ENCODE measurements at places on chromosomes 3 and 15.

DNA sequence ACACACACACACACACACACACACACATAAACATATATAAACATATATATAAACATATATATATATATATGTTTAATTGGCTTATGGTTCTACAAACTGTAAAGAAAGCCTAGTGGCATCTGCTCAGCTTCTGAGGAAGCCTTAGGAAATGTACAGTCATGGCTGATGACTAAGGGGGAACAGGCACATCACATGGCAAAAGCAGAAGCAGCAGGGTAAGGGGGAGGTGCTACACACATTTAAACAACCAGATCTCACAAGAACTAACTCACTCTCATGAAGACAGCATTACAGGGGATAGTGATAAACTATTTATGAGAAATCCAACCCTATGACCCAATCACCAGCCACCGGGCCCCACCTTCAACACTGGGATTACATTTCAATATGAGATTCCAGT is 922.9 kb downstream of the SI start:
- DNase-seq, result no peak

DNA sequence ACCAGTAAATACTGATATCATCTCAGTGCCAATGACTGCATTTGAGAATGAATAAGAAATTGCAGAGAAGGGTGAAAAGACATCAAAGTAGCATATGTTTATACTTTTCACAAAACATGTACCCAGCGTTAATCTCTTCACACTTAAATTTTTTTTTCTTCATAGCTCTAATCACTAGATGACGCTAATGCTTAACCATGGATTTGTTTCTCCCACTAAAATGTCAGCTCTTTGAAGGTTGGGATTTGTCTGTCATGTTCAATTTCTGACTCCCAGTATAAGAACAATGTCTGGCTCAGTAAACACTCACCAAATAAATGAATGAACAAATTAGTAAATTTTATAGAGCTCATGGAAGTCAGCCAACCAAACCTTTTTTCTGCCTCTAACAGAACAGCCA is 78.3 kb upstream of the LMCD1 start:
- no peak for DNase-seq

DNA sequence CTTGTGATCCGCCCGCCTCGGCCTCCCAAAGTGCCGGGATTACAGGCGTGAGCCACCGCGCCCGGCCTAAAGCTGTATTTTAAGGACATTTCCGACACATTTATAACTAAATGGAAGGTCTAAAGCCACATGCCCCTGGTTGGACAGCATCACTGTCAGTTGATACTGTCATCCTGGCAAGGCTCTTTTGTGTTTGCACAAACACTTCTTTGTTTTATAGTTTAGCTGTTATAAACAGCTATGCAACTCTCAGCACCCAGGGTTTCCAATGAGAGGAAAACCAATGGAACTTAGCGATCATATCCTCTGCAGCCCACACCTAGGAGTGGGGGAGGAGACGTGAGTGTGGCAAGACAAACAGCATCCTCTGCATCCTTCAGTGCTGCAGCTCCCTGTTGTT is 19.7 kb downstream of the NIPA1 start:
- no peak for DNase-seq

- DNase-seq, result no peak
Measured at GRCh38 chr3:41430391-41430790, 231.1 kb downstream of the CTNNB1 start.

- no peak for DNase-seq
Measured at GRCh38 chr15:101558221-101558941, 68.9 kb upstream of the PCSK6 start.

- no peak for DNase-seq
Measured at GRCh38 chr3:157051591-157051990, 108.4 kb downstream of the CCNL1 start.

DNA sequence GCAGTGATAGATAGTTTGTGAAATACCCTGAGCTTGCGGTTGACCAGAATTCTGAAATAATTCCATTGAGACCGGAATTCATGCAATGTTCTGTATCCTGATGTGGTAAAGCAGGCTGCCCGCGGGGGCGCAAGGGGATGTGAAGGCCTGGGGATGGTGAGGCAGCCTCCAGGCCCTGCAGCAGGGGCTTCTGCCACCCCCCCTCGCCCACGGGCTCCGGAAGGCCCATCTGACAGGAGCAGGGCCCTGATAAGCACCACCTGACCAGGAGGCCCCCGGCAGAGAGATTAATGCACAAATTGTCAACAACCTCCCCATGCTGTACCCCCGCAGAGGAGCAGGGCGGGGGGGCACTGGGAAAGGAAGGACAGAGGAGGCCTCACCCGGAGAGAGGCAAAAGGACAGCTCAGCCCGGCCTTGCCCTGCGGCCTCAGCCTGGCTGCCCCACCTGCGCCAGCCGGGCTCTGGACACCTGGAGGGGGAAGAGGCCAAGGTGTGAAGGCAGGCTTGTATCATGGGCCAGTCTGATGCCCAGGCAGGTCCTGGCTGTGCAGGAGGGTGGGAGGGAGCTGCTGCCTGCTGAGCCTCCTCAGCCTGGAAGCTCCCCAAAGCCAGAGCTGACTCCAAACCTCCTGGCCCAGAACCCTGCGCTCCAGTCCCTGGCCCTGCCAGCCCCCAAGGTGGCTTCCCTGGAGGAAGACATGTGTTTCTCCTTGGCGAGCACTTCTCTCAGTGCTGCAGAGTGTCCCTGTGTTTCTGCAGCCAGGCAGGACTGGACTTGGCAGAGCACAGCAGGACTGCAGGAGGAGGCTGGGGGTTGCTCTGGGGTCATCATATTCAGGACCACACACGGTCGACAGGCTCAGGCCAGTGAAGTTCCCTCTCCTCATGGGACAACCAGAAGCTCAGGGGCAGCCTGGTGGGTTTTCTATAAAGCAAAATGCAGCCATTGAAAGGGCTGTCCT is 46.5 kb downstream of the RPN1 start:
- no peak for DNase-seq

DNA sequence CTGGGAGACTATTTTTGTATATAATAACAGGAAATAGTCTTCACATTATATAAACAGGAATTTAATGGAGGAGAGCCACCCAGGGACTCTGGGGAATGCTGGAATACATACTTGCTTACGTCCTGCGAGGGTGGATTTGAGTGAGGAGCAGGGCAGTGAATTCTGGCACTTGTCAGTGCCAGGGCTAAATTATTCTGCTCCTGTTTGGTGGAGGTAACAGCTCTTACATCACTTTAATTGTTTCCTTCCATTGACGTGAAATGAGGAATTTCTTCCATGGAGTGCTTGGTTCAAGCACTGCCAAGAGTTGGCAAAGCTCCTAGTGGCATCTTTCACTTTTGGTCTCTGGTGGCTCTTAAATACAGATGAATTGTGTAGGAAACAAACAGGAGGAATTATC is 94.1 kb upstream of the GOLGA8J start:
- DNase-seq, result no peak

DNA sequence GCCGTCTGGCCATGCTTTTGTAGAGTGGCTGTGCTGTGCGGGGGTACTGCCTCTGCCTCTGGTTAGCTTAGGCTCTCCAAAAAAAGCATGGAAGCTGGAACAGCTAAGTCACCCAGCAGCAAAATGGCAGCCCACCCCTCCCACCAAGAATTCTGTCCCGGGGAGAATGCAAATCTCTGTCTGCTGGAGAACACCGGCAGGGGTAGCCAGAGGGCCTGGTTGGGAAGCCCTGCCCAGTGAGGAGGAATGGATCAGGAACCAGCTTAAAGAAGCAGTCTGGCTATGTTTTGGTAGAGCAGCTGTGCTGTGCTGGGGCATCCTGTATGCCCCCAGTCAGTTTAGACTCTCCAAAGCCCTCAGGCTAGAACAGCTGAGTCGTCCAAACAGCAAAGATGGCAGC is 56.2 kb upstream of the PTPRG start:
- DNase-seq, result no peak

- no peak for DNase-seq
Measured at GRCh38 chr3:45010811-45011333, 15.2 kb upstream of the CLEC3B start.

GRCh38 chr15:31269816-31270575 is 56.6 kb upstream of the KLF13 start:
- DNase-seq, result no peak

DNA sequence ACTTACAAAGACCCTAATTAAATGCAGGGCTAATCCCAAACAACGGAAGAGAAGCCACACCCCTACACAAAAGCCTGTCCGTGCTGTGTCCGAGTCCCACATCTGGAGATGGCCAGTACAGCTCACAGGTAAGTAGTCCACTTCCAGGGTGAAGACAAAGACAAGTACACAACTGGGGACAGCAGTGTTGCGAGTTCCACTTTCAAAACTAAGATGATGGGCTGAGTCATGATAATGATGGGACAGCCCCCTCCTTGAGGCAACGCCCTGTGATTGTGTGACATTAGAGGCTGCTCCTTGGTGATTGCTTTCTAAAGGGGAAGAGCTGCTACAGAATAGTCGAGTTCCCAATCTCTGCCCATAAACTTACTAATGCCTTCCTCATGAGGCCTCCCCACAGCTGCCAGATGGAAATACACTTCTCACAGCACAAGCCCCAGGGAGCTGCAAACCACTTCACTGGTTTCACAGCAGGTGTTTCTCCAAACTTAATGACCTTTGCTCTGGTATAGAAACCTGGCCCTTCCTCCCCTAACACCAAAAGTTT is 27.6 kb downstream of the RFT1 start:
- DNase-seq, result no peak

DNA sequence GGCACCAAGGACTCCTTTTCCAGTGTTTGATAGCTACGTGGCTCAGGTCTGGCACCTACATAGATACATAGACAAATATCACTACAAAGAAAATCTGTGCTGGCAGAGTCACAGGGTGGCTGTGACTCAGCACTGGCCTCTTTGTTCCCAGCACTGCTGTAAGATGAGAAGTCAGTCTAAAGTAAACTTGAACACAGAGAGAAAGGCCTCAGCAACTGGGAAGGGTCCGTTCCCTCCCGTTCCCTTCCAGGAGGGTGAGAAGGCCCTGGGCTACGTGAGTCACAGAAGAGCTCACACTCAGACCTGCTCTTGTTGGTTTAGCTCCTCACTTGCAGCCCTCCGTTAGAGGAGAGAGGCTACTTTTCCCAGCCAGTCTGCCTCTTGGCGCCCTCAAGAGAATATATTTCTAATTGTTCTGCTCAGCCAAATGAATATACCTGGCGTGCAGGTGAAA is 23.1 kb downstream of the ANXA2 start:
- DNase-seq, result no peak

- no peak for DNase-seq
Measured at GRCh38 chr3:169390741-169391305, 272.7 kb downstream of the MECOM start.

DNA sequence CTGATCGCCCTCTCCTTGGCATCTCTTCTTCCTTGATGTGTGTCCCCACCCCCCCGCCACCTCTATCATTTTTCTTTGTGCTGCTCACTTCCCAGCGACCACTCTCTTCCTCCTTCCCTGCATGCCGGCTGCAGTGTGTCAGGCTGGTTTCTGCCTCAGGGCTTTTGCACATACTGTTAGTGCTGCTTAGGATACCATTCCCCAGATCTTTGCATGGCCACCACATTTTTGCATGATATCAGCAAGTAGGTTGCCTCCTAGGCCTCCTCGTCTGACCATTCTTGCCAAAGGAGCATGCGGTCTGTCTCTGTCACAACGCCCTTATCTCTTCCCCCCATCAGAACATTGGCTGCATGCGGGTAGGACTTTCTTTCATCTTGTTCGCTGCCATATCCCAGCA is 12.5 kb downstream of the FBLN2 start:
- no peak for DNase-seq

DNA sequence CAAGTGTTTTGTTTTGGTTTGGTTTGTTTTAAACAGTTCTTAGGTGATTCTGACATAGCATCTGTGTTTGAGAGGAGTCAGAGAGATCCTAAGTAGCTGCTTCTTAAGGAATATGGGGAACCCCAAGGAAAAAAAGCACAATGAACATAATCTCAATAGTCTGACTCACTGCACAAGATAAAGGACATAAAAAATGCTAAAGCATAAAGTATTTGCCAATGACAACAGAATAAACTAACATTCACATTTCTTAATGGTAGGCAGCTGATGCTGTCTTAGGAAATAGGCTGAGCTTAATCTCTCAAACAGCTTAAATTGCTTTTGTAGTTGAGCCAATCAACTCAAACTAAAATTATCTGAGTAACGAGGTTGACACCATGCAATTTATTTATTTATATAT is 2.9 kb downstream of the NCEH1 start:
- no peak for DNase-seq

GRCh38 chr3:139098391-139098790 is 53.7 kb upstream of the PRR23C start:
- no peak for DNase-seq

GRCh38 chr3:78858174-78858573 is 909.6 kb downstream of the ROBO1 start:
- DNase-seq, result no peak

DNA sequence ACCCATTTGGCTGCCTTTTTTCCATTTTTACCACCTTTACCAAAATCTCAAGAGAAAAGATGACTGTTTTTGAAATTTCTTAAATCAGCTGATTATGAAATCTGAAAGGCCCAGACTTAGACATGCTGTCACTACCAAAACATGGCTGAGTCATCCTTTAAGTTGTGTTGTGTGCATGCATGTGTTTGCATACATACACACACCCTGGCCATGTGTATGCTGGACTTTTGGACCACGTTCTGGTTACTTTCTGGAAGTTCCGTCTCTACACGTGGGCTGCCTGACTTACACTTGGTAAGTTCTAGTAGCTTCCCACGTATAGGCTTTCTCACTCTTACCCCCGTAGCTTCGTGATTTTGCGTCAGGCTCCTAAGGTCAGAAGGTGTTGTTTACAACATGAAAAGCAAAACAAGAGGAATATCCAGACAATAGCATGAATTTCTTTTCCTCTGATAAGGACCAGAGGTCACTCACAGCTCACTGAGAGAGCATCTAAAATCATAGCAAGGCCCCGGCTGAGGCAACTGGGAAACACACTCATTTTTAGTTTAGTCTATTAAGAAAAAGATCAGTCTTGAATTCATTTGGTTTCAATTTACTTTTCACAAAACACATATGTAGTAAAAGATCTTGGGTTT is 62.4 kb downstream of the COL8A1 start:
- DNase-seq, result no peak

GRCh38 chr15:101625980-101626379 is 26.2 kb downstream of the TM2D3 start:
- no peak for DNase-seq

DNA sequence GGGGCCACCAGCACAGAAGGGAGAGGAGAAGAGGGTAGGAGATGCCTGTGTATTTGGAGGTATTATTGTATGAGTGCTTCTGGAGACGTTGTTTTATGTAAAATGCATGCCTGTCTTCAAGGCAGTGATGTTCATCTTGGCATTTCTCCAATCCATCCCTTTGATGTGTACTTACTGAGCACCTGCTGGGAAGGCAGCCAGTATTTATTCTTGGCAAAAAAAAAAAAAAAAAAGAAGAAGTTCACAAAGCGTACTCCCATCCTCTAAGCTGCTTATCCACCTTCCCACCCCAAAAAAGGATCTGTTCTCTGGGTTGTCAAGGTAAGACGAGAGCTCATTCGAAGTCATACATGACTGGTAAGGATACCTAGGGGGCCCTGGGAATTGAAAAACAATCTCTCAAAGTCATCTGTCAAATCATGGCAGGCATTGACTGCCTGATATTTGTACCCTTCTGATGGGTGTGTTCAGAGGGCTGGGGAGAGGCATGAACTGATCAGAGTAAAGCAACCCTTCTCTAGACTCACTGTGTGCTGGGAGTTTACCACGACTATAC is 30.0 kb upstream of the SLC6A1 start:
- DNase-seq, result no peak

- DNase-seq, result no peak
Measured at GRCh38 chr15:36449084-36449661, 130.3 kb upstream of the CDIN1 start.

GRCh38 chr3:29153811-29154210 is 127.1 kb upstream of the RBMS3 start:
- no peak for DNase-seq
